ENCODE measurements at places on chromosomes 11 and 22.
A peak's percentile ranks its signal among the peaks of the same experiment; 100 is the strongest.

DNA sequence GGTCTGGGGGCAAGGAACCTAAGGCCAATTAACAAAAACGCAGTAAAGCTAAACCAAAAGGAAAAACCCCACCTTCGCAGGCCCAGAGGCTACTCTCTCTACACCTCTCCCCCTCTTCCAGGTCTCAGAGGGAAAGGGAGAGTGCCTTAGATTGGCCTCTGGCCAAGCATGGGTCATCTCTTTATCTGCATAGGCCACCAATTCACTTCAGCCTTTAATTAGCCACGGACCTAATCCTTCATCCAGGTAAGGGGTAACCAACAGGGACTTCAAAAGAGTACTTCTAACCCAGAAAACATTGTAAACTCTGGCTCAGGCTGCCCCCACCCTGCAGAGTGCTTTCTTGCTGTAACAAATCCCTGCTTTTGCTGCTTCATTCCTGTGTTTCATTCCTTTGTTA is 9.4 kb downstream of the VSTM5 start:
- DNase-seq: no peak

DNA sequence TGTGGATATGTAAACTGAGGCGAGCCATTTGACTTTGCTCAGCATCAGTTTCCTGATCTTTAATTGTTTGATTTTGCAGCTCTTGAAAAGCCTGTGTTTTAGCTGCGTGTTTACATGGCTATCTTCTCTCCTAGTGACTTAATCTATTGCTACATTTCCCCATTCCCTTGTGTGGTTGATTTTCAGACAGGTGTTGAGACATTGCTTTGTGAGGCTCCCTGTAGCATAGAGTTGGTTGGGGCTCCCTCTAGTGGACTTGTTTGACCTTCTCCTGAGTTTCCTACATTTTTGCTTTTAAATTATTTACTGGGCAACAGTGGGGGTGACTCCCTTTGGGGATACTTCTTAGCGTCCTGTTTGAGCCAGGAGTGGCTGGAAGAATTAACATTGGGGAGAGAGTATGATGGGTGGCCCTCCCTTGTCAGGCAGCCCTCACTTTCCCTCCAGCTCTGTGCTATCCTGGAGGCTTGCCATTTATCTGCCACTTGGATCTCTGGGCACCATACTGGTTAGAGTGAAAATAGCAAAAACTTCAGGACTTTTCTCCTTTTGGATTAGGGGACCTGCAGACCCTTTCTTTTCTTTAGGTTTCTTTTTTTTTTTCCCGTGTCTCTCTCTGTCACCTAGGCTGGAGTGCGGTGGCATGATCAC is 9.2 kb upstream of the CBL start:
- DNase-seq: peak; percentile 36

GRCh38 chr11:88042238-88042637 is 133.0 kb downstream of the RAB38 start:
- no peak for DNase-seq

GRCh38 chr11:103055221-103055890 is 36.6 kb downstream of the DCUN1D5 start:
- no peak for DNase-seq

- no peak for DNase-seq
Measured at GRCh38 chr11:73154178-73154577, 12.1 kb upstream of the FCHSD2 start.

- no peak for DNase-seq
Measured at GRCh38 chr11:2762031-2762380, 62.2 kb upstream of the KCNQ1OT1 start.

DNA sequence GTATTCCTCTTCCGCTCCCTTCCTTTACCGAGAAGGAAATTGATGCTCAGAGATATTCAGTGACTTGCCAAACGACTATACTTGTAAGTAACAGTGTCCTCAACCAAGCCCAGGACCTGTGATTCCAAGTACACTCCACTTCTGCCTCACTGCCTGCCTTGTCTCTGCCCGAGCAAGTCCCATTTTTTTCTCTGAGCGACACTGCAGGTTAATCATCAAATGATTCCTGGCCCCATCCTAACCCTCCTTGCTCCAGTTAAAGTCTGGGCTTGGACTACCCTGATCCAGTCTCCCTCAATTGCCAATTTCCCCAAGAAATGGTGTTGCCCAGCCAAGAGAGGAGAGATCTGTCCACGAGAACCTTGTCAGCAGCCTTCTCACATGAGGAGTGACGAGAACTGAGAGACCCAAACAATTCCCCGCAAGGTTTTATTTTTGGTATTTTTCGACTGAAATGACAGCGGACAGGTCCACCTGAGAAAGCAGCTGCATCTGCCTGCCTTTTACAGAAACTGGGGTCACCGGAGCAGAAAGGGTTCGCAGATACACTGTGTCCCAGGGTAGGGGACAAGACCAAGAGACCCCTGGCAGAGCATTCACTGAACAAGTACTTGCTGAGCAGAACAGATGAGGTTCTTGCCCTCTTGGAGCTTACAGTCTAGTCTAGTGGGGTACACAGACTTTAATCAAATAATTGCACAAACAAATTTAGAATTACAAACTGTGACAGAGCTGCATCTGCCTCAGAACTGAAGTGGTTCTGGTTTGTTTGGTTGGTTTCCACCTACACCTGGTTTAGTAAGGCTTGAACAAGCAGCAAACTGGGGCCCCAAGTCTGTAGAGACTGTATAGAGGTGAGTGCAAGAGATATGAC is 11.4 kb downstream of the POU2AF1 start:
- no peak for DNase-seq

- no peak for DNase-seq
Measured at GRCh38 chr11:30914143-30914762, 328.1 kb upstream of the MPPED2 start.

DNA sequence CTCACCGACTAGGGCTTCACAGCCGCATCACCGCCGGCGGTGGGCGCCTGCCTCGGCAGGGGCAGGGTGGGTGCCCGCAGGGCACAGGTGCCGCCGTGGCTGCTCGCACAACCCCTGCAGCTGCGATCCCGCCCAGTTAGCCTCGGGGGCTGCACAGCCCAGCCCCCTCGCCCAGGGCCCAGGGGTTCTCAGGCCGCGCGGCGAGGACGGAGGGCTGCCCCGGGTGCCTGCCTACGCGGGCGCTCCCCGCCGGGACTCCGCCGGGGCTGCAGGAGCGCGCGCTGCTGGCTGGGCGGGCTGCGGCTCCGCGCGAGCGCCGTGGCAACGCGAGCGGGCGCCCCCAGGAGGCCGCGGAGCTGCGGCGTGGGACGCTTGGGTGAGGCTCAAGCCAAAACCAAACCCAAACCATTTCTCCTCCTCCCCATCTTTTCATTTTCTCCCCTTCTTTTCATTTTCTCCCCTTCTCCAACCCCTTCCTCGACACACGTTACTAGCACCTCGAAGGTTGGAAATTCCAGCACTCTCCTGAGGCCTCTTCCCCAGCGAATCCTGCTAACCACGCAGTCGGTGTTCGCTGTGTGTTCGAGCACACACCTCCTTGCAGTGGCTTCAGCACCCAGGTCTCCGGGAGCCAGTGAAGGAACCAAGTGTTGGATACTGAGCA is at the start of gene MICAL3:
TSS of gene MICAL3 (minus strand) at position 286 of the 664 bp plus-strand sequence. CDS start 117,749 bp downstream, outside the sequence.
- DNase-seq: peak; percentile 60

DNA sequence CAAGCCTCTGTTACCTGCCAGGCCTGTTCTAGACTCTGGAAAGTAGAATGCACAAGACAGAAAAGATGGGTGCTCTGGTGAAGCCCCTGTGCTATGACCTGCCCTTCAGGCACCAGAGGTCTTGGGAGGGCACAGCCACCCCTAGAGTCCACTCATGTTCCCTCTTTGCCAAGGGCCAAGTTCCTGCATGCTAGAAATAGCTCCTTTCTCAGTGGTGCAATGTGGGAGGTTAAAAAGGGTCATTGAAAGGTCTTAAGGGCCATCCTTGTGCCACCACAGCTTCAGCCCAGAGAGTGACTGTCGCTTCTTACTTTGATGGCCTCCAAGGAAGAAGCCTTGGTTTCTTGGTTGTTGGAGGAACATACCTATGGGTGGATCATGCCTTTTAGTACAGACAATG is 84.6 kb upstream of the PARVA start:
- no peak for DNase-seq

DNA sequence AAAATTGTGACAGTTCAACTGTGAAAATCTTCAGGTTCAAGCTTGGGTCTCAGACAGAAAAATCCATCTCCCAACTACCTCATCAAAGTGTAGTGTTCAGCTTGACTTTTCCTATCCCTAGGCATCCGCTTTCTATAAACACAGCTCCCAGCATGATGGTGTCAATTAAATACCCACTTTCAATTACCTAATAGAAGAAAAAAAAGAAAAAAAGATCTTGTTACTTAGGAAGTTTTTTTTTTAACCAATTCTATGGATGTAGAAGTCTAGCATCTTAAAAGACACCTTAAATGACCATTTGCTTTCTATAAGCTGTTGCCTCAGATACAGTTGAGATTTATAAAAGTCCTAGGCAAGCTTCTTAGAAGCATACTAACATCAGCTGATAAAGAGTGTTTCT is 244.1 kb upstream of the MTNR1B start:
- no peak for DNase-seq

GRCh38 chr22:27836181-27836580 is 34.6 kb upstream of the MN1 start:
- DNase-seq: no peak

GRCh38 chr11:69442807-69443137 is 38.7 kb upstream of the LINC01488 start:
- DNase-seq: no peak

DNA sequence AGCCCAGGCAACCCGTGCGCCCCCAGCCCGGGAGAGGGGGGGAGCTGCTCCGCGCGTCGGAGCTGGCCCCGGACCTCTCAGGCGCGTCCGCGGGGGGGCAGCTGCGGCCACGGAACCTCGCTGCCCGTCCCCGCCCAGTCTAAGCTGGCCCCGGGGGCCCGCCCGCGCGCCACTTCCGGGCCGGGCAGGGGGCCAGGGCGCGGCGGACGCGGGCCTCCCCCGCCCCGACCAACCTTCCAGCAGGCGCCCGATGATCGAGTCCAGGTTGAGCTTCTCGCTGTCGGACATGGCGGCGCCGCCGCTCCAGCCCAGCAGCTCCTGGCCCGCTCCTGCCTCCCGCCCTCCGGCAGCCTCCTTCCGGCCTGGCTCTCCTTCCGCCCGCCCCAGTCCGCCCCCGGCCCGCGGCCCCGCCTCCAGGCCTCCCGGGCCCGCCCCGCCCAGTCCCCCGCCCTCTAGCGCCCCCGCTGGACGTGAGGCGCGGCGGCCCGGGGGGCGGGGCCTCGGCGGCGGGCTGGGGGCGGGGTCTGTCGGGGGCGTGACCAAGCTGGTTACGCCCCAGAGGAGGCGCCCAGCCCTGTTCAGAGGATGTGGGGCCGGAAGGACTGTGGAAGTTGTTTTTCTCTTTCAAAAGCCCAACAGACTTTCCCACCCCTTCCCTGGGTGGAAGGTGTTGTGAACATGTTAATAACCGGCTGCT is at the start of gene PPP1CA:
TSS of gene PPP1CA (minus strand) at position 364 of the 697 bp plus-strand sequence. CDS start at position 288, 76 bp downstream.
- peak; percentile 93 for DNase-seq

- DNase-seq: peak; percentile 60
Measured at GRCh38 chr22:20606041-20606783, 98.8 kb downstream of the MED15 start.

DNA sequence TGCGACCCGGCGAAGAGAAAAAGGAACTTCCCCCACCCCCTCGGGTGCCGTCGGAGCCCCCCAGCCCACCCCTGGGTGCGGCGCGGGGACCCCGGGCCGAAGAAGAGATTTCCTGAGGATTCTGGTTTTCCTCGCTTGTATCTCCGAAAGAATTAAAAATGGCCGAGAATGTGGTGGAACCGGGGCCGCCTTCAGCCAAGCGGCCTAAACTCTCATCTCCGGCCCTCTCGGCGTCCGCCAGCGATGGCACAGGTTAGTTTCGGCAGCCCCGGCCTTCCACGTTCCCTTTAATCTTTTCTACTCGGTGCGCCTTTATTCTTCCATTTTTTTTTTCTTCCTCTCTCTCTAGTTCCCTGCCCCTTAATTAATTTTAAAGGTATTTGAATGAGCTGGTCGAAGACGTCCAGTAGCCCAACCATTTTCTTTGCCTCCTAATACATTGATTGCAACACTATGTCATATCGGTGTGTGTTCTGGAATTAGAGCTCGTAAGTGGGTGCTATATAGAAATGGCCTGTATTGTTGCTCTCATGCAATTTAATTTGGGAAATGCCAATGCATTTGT is 537 bp downstream of the EP300 start:
- DNase-seq: peak; percentile 10

DNA sequence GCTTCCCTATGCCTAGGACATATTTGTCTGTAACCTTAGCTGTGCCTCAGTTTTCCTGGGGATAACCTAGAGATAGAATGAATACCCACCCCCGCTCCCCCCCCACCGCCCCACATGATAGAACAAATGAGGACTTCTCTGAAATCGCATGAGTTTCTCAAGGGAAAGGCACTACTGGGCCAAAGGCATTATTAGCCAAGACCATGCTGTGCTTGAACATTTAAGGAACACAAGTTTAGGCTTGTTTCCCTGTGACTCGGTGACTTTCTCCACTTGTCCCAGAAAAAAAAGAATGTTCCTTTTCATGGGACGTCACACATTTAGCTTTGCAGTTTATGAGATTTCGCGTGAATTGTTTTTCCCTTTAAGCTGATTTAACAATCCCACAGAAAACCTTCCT is 51.4 kb upstream of the CRTAM start:
- no peak for DNase-seq

GRCh38 chr11:66479394-66480116 is 679 bp upstream of the DPP3 start:
- DNase-seq: no peak

DNA sequence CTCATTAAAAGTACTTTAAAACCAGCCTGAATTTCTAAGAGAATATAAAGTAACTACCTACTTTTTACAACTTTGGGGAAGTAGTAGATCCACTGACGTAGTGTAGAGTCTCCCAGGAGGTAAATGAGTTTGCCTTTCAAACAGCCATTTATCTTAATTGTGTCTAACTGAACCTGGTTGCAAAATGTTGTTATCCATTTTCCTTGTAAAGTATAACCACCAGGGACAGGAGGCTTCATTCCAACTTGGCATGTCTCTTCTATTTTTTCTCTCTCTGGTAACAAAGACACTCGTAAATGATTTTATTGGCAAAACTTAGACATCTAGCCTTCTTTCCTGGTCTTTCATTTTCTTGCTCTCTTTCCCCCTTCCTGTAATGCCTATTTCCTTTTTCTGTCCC is 36.9 kb downstream of the NXPE1 start:
- no peak for DNase-seq

GRCh38 chr11:45663486-45664375 is 1.7 kb downstream of the CHST1 start:
- DNase-seq: no peak

- no peak for DNase-seq
Measured at GRCh38 chr22:41367039-41367679, 14.6 kb upstream of the TEF start.

DNA sequence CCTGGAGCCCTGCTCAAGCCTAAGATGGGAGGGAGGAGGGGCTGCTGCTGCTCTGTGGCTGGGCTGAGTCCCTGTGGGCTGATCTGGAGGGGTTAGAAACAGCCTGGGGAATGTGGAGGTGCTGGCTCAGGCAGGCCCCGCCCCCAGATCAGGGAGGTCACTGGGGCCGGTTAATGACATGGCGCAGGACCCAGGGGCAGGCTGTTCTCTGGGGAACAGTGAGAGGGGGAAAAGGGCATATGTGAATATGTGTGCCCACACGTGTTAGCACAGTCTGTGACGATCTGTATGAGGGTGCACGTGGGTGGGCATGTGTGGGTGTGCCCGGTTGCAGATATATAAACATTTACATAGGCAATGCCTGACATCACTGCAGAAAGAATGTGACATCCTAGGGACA is 143.5 kb downstream of the MIAT start:
- DNase-seq: no peak

GRCh38 chr22:40509401-40510134 is 127.0 kb downstream of the MRTFA start:
- DNase-seq: no peak
